Amniotic stem cell (primary cell): ENCODE measurements at places on chromosomes 7 and 10.

DNA sequence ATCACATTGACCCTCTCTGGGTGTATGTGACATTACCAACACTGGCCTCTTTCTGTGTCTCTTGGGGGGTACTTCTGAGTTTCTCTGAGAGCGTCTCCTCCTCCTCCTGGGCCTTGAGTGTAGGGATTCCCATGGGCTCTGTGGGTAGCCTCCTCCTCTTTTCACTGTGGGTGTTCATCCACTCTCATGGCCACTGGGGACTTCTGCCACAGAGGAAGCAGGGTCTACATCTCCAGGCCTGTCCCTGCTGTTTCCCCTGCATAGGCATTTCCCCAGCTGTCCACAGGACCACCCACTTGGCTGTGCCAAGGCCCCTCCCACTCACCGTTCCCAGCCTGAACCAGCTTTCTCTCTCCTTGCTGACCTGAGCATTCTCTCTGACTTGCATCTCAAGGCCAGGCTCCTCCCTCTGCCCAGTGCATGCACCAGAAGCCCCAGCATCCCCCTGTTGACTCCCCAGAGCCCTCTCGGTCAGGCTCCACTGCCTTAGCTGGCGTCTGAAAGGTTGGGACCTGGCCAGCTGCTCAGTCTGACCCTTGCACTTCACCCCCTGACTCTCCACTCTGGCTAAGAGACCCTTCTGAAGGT, 487.6 kb downstream of the GLRX3 start:
- DNase-seq, result no peak

GRCh38 chr10:92810934-92811532, 37.3 kb upstream of the EXOC6 start:
- no peak for DNase-seq

GRCh38 chr7:128962899-128963298, 25.2 kb downstream of the IRF5 start:
- DNase-seq, result no peak

- no peak for DNase-seq
Measured at GRCh38 chr7:47428052-47428767, 153.7 kb downstream of the TNS3 start.

DNA sequence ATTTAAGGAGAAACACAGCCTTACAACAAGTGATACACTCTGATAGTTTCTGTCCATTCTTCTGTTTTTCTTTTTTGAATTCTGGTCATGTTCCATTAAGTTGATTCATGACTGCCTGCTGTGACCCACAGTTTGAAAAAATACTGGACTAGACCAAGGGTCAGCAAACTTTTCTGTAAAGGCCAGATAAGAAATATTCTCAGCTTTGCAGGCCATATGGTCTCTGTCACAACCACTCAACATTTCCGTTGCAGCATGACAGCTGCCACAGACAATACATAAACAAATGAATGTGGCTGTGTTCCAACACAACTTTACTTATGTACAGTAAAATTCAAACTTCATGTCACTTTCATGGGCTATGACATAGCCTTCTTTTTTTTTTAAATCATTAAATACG, 156.7 kb downstream of the PLXNA4 start:
- no peak for DNase-seq

- DNase-seq, result no peak
Measured at GRCh38 chr7:15178065-15178464, 275.5 kb upstream of the DGKB start.

DNA sequence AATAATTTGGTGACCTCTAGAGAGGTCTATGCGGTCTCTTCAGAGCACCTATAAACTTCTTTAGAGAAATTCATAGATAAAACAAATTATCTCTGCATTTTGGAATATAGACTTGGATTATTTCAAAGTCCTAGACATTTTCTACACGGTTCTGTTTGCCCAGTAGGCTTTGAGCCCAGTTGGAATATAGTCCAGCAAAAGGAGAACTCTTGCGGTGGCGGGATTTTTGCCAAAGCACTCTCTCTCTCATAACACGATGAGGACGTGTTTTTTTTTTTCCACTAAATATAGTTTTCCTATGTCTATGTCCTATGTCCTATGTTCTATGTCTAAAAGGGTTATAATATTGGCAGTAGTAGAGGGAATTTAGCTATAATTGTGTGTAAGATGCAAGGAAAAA, 164.9 kb upstream of the AGR3 start:
- no peak for DNase-seq

DNA sequence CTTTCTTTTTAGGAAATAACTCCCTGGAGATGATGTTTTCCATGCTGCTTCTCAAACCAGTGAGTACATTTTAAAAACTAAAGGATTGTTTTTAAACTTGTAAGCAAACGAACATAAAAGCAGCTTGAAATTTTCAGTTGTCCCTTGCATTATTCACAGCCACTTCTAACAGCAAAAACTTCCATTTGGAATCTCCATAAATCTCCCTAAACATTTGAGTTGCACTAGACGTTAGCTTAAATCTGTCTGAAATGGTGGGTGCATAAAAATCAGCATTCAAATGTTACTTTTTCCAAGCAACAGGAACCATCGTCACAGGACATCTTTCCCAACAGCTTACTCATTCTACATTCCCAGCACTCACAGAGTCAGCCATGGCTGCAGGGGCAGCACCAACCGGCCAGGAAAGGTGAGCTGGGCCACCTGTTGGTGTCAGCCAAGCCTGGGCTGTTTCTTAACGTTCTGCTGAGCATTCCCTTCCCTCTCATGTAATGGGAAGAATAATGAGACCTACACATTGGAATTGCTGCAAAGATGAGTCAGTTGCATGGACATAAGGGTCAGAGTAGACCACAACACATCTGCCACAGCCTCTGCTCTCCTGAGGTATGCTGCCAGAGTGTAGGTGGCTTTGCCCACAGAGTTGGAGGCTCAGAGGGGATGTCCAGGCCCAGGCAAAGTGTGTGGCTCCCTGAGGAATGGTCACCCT, 163.2 kb downstream of the TNS3 start:
- DNase-seq, result no peak

DNA sequence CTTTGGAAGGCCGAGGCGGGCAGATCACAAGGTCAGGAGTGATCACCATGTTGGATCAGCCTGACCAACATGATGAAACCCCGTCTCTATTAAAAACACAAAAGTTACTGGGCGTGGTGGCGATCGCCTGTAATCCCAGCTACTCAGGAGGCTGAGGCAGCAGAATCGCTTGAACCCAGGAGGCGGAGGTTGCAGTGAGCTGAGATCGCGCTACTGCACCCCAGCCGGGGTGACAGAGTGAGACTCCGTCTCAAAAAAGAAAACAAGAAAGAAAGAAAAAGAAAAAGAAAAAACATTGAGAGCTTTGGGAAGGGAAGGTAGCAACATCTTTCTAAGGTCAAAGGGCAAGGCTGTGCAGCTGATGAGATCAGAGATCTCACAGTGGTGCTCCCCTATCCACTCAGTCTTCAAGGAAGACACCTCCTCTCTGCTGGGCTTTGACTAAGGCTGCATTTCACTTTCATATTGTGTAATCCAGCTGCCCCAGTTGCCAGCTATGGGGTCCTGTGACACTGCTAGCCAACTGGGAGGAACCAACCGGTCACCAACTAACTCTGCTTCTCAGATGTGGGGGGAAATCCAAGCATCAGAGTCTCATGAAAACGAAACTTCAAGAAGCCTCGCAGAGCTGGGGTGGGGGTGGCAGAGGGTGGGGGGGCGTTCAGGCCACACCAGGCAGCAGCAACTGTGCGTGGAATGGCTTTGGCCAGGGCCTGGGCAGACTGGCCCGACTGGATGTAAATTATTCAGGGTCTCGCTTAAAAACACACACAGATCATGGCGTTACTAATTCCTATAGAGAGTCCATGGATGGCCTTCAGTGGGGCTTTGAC, 1.5 kb downstream of the IL15RA start:
- DNase-seq, result no peak

DNA sequence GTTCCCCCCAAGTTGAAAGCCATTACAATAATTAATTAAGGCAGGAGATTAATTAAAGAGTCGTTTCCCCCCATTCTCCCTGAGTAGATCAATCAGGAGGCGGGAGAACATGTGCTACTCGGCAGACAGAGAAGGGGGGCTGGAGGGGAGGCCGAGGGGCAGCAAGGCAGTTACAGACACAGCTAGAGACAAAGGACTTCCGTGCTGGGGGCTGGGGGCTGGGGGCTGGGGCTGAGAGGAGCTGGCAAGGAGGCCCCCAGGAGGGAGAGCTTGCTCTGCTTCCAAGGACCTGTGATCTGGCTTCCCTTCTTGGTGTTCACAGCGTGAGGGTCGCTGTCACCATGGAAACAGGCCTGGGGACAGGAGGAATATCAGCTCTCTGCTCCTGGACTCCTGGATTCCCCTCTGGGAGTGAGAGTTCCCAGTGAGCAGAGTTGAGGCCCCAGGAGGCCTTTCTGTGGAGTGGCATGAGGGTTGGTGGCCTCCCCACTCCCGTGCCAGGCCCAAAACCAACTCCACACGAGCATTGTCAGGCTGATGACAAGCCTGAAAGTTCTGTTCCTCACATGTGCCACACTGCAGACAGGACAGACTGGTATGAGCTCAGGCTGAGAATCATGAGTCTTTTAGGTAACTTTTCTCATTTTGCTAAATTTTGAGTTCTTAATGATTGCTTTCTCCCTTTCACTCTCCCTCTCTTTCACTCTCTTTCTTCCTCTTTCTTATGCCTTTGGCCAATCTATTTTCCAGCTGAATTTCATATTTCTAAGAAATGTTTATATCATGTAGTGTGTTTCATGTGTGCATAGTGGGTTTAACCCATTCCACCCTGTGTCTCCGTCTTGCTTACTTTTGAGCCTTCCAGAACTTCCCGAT, 16.4 kb downstream of the FAM241B start:
- no peak for DNase-seq

DNA sequence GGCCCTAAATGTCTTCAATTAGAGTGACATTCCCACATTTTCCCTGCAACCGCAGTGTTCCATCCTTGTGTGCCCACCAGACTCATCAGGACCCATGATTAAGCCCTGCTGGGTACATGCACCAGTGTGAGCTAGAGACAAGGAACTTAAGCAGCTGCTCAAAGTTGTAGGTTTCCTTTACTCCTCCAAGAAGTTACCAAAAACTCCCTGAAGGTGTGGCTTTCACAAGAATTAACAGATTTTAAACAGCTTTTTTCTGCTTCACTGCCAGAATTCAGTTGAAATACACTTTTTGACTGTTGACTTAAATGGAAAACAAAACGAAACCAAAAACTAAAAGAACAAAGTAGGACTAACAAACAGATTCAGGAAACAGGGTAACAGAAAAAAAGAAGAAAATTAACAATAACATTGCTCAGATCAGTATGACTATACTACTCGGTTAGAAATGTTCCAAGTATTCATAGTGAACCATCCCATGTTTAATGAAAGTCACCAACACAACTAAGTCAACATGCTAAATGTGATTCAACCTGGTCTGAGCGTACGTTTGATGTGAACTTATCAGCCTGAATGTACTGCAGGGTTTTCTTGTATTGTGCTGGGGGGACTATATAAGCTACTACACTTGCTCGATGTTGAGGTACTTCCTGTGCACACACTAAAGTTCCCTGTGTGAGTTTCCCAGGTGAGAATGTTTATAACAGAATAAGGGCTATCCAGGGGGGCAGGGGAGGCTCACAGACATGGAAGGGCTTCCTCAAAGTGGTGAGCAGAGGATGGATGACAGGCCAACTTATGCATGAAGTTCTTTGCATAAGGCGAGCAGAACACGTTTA, 22.2 kb downstream of the SLC37A3 start:
- no peak for DNase-seq

DNA sequence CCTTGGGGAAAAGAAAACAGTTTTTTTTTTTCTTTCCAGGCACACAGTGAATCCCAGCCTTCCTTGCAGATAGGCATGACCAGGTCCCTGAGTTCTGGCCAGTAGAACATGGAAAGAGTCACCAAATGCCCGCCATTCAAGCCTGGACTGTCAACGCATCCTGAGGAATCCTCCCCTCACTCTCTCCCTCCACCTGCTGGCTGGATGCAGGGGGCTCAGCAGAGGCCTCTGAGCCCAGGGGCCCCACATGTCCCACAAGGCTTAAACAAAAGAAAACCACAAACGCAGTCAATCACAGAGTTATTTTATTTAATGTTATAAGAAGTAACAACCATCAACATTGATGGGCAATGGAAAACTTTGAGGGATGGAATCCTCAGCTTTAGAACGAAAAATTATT, 93.1 kb downstream of the JCAD start:
- DNase-seq, result no peak

GRCh38 chr7:6475433-6476186, 27.9 kb upstream of the DAGLB start:
- DNase-seq, result no peak

- DNase-seq, result no peak
Measured at GRCh38 chr10:693506-693905, 4.0 kb upstream of the DIP2C start.

DNA sequence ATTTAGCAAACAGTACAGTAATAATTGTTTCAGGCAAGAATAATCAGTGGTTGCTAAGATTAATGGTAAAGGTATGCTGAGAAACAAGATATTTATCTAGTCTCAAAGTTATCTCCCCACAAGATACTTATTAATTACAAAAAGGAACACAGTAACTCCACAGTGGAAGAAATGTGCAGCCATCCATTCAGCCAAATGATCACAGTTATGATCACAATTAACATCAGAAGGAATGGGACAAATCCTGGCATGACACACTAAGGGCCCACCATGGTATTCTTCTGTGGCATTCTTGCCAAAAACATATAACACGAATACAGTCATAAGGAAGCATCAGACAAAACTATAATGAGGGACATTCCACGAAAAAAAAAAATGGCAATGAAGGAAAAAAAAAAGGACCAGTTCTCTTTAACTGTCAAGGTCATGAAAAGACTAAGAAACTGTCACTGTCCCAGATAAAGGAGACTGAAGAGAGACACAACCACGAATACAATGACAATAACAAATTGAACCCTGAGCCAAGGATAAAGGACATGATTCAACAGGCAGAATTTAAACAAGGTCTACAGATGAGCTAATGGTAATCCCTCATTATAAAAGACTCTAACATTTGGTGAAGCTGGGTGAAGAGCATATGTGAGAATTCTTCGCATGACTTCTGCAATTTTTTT, 20.9 kb downstream of the NUDCD3 start:
- DNase-seq, result no peak

DNA sequence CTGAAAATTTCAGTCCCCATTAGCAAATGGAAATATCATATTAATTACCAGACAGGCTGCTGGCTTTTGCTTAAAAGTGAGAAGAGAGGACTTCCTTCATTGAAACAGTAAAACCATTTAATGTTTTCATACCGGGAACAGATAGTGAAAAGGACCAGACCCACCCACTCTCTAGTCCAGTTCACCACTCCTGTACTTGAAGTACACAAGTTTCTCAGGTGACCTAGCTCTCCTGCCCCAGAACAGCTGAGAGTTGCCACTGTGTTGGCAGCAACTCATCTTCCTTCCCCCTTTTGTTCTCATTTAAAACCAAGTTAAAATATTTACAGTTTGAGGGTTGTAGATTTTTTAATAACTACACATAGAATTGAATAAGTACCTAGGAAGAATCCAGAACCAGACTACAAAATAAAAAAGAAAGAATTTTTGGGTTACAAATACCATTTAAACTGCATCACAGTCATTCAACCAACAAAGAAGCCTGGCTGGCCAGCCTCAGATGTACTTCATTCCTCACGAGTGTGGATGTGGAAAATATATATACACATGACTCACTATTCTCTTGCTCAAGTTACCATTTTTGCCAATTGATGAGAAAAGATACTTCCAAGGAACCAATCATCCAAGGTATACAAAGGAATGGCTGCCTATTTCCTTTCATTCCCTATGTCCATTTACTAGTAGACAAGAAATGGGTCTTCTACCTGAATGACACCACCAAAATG, 68.1 kb downstream of the VPS41 start:
- DNase-seq, result peak; percentile 63
